Ureter (tissue), 1 donor: ENCODE measurements at places on chromosomes 5 and 9.

DNA sequence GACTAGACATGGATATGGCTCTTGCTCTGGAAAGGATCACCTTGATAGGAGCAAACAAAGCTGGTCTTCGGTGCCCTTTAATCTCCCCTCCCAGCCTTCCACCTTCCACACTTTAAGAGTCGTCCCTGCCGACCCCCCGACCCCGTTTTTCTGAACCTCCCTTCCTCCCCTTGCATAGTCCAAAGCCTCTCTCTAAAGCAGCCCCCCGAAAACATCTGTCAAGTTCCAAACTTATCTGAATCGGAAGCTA lies 423 bp upstream of the NUP214 start:
- DNase-seq = no peak

GRCh38 chr9:133250741-133251170 lies 24.2 kb downstream of the ABO start:
- DNase-seq = no peak

DNA sequence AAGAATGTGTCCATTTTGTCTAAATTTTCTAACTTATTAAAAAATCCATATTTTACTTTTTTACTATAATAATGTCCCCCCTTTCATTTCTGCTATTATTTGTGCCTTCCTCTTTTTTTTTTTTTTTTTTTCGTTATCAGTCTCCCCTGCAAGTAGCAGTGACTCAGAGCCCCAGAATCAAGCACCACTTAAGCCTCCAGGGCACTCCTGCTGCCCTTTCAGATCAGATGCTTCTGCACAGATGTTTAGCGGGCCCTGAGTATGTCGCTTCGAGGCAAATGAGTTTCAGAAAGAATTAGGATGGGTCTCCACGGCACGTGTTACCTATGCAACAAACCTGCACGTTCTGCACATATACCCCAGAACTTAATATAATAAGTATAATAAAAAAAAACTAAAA lies 11.7 kb downstream of the MED7 start:
- no peak for DNase-seq

DNA sequence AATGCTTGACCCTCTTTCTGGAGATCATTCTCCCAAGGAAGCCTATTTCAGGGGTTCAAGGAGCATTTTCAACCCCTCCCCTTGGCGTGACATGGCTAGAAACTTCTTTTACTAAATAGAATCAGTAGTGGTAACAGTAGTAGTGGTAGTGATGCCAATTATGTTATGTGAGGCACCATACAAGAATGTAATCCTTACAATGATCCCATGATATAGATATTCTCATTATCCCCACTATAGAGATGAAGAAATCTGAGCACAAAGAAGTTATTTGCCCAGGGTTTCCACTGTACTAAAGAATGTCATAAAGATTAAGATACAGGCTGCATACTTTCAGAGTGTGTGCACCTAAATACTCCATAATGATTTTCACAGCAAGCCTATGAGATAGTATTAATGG lies 155.4 kb upstream of the CLINT1 start:
- no peak for DNase-seq

DNA sequence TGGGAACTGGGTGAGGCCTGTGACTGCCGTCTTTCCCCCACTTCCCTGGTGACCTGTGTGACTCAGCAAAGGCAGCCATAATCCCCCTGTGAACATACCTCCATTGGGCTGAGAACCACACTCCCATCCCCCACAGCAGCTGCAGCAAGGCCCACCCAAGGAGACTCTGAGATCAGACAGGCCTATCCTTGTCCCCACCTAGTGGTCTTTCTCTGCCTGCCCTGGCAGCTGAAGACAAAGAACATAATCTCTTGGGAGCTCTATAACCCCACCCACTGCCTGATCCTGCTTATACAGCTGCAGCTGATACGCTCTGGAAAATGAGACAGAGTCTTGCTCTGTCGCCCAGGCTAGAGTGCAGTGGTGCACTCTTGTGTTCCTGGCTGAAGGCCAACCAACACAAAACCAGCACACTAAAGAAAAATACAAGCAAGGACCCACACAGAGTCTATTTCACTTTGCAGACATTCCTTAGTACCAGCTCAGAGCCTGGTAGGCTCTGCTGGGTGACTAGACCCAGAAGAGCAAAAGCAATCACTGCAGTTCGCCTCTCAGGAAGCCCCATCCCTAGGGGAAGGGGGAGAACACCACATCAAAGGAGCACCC lies 106.7 kb downstream of the MCTP1 start:
- no peak for DNase-seq

DNA sequence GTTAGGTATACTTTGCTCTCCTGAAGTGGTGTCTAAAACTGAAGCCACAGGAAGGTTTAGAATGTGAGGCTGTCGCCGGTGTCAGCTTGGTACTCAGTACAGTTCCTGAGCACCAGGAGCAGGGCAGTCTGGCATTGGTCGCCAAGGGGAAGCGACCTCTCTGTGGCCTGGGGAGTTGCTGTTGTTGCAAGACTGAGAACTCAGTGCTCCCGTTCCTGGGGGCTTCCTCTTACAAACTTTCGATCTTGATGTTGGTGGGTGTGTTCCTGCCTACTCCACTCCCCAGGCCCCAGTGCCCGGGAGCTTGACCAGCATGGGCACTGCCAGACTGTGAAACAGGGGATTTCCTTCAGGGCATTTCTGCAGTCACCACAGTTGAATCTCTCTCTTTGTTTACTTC lies 52.4 kb upstream of the PPARGC1B start:
- no peak for DNase-seq

GRCh38 chr9:96209407-96210271 lies 92.3 kb downstream of the HSD17B3 start:
- DNase-seq = no peak

GRCh38 chr5:131364507-131365050 lies 100.7 kb downstream of the CDC42SE2 start:
- no peak for DNase-seq

GRCh38 chr5:19546521-19546920 lies 441.5 kb downstream of the CDH18 start:
- DNase-seq = no peak
